Mesenteric fat pad (tissue), 1 donor: ENCODE measurements at places on chromosomes 2 and 18.
A peak's percentile ranks its signal among the peaks of the same experiment; 100 is the strongest.

- DNase-seq = peak; percentile 37
Observed at GRCh38 chr2:11553661-11554398, 20.0 kb downstream of the GREB1 start.

GRCh38 chr2:32453242-32454062 lies 96.6 kb downstream of the BIRC6 start:
- no peak for DNase-seq

DNA sequence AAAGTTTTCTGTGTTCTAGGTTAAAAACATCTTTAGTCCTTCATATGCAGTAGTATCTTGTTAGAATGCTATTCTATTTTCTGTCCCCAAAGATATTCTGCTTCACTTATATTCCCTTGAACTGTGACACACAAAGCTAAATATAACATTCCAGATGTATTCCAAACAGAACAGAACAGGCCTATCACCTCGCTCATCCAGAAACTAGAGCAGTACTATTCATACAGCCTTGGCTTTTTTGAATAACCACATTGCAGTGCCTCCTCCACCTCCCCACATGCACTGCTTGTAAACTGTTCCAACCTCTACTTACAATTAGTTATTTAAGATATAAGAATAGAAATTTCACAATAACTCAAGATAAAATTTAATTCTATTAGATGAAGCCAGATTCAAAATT lies 196.8 kb downstream of the EXOC6B start:
- DNase-seq = no peak

DNA sequence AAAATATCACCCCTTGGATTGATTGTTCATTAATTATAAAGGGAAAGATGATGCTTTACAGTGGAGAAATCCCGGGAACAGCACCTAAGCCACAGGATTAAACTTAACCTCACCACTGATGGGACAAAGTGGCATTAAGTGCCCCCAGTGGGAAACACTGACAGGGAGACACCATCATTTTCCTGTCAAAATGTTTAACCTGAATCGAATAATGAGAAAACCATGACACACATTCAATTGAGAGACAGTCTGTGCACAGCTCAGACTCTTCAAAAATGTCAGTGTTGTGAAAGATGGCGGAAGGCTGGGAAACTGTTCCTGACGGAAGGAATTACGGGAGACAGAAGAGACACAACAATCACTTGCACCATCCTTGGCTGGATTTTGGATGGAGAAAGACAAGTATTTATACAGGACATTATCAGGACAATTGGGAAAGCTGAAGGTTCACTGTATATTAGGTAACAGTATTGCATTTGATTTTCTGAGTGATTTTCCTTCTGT lies 111.8 kb upstream of the ASB18 start:
- no peak for DNase-seq

- no peak for DNase-seq
Observed at GRCh38 chr18:60893355-60894097, 439.7 kb upstream of the CDH20 start.

DNA sequence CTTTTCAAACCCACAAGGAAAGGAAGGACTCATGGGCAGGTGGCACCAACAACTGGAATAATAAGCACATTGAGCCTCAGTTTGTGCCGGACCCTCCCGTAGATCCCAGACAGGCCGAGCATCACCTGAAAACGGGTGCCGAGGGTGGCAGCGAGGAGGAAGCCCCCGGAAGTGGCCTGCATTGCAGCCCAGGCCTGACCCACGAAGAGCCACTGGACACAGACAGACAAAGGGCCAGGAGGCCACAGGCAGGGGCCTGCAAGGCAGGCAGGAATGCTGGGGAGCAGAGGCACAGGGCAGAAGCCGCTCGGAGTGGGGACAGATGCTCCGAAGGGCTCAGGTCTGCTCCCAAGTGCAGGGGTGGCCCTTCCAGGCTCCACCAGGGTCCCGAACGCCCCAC lies 31.7 kb downstream of the MTERF4 start:
- DNase-seq = no peak

DNA sequence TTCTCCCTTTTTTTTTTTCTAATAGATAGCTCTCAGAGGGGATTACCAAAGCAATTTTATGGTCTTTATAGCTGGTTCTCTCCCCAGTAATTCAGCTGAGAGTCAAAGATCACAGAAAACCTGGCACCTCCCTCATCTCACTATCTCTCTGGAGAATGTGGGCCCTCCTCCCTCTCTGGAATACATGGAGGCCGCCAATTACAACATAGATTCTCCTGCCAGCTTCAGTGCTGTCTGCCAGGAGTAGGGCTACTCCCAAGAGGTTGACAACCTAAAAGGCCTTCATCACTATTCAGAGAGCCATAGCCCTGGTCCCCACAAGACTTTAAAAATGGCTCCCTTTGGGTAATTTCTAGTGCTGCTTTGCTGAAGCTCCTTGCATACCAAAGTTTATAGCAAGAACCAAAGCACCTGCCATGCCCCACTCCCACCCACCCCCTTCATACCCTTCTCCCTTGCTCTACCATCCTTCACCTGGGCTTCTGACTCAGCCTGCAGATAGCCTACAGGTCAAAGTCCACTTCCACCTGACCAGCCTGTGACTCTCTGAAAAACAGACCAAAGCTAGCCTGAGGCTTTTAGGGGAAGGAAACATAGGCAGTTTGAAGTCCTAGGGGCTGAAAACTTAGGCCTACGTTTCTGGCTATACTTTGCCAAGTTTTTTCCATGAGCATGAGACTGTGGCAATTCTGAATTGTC lies 472.3 kb downstream of the TNS1 start:
- DNase-seq = no peak

DNA sequence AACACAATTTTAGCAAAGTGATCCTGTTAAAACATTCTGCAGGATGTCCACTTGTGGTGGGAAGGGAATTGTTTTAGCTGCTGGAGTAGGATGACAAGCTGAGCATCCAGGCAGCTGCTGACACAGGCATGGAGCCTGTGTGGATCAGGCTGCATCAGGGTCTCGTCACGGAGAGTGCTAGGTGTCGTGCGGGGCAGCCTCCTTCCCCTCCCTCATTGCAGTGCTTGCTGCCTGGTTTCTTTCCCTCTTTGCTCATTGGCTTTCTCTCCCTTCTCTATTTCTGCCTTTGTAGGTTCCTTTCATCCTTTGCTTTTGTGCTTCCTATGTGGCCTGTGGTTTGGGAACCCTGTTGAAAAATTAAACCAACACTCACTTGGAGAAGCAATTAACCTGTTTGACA lies 172.9 kb downstream of the TPGS2 start:
- no peak for DNase-seq

GRCh38 chr2:9032536-9033255 lies 29.2 kb upstream of the MBOAT2 start:
- DNase-seq = no peak

DNA sequence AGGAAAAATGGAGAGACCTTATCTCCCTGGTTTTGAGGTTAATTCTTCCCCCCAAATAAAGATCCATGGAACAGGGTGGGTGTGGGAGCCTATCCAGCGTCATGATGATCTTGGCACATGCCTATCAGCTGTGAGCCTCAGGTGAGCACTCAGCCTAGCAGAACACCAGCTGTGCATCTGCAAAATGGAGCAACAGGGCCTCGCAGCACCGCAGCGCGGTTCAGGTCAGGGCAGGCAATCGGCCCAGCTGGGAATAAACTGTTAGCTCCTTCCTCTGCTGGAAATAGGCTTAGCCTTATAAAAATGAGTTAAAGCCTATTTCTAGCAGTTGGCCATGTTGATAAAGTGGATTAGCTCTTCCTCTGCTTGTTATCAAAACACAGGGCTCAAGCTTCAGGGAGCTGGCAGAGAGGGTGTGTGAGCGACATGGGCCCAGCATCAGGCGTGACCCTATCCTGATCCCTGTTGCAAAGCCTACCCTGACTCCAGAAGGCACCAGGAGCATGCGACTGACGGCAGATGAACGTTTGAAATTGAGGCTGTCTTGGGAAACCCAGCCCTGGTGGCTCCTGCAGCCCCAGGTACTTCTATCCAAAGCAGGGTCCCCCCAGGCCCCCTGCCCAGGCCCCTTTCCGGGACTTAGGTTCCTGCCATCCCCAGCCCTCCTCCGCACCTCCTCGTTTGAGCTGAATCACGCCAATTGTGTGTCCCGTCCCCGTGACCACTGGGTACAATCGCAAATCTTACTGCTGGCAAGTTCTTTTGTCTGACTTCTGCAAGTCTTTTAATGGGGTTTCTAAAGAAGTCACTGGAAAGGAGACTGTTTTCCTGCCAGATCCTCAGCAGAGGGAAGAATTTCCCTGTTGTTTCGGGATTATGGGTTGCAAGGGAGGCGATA lies 35.4 kb downstream of the ARHGEF4 start:
- DNase-seq = peak; percentile 84

- no peak for DNase-seq
Observed at GRCh38 chr2:156590085-156590739, 154.0 kb downstream of the GPD2 start.

GRCh38 chr2:147255812-147256211 lies 589.0 kb upstream of the ACVR2A start:
- DNase-seq = no peak

- DNase-seq = no peak
Observed at GRCh38 chr2:231168460-231169139, 29.8 kb upstream of the ARMC9 start.

GRCh38 chr2:38533757-38534545 lies 68.8 kb downstream of the HNRNPLL start:
- DNase-seq = no peak

DNA sequence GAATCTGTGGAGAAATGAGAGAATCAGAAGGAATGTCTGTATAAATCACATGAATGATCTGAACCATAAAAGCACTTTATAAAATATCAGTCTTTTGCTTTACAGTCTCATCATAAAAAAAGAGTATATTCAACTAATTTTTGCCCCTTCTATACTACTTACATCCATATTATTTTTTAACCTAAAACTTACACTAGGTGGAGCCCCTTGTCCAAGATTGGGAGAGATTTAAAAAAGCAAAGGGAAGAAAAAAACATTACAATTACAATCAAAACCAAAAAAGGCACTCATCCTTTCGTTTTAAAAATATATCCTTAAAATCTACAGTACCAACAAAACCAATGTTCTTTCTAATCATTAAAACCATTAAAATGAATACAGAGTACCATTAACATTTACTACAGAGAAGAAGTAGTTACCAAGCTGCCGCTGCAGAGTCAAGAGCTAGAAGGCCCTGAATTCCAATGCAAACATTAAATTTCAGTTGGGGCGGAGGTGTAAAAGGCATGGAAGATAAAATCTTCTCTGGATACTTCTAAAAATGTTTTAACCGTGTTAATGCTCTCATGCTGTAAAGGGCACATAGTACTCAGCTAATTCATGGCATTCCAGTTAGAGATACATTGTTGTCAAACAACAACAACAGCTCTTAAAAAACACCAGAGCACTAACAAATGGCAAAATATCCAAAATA lies 56.7 kb upstream of the EPB41L3 start:
- DNase-seq = no peak

DNA sequence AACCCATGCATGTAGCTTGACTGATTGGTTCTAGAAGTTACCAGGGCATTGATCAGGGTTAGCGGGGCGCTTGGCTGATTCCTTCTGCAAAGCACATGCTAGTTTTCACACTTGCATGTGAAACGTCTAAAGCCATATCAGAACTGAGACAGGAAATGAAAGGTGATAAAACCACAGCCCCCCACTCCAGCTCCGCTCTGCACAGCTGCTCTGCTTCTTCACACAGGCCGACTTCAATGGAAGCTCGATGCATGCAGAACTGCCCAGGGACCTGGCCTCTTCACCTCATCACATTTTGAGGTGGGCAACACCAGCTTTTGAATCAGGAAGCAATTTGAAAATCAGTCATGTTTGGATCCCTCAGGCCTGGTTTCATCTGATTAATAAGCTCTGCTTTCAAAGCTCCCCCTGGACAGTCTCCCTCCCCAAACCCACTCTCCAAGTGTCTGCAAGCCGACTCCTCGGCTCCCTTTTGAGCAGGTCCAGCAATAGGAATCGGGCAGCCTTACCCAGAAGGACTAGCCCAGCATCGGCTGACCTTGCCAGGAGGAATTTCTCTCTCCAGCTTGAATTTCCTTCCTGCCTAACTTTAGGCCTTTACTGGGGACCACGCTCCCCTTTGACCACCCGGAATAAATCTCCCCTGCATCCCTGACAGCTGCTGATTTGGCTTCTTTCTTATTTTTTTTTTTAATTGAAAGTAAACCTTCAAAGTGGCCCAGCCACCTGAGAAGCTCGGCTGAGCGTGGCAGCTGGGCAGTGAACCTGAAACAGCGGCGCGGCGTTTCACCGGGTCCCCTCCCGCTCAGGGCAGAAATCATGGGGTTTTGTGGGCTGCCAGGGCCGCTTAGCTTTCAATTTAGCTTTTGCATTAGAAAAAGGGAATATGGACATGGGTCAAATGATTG lies 31.7 kb downstream of the HRH4 start:
- DNase-seq = no peak

GRCh38 chr2:203675086-203675485 lies 31.4 kb upstream of the CD28 start:
- no peak for DNase-seq

- DNase-seq = no peak
Observed at GRCh38 chr2:11446733-11447248, 19.2 kb downstream of the E2F6 start.

- DNase-seq = peak; percentile 6
Observed at GRCh38 chr2:15973481-15974401, 33.4 kb downstream of the MYCN start.

DNA sequence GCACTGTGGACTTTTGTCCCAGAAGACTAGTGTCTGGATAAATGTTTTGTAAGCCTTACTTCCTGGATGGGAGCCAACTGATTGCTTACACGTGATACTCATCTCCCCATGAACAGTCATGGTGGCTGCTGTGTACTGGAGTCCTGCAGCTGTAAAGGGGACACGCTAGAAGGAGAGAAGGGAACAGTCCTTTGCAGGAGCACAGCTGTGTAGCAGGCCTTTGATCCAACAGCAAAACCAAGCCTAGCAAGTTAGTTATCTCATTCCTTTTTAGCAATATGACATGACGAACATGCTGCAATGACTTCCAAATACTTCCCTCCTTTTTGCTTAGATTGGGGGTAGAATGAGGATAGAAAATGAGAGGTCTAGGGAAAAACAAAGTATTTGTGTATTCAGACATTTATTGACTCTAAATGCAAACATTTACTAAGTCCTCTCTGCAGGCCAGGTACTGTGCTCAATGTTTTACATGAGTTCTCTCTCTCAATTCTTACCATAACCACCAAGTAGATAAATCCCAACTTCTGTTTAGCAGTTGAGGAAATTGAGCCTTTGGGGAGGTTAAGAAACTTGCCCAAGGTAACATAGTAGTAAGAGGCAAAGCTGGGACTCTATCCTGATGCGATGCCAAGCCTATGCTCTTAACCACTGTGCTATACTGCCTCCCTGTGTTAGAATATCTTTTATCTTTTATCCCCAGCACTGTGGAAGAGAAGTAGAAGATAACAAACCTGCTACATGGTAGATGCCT lies 55.4 kb upstream of the CD28 start:
- no peak for DNase-seq

- no peak for DNase-seq
Observed at GRCh38 chr2:204964414-204964813, 419.1 kb downstream of the PARD3B start.

- peak; percentile 59 for DNase-seq
Observed at GRCh38 chr2:2832657-2833056, 501.6 kb upstream of the MYT1L start.

DNA sequence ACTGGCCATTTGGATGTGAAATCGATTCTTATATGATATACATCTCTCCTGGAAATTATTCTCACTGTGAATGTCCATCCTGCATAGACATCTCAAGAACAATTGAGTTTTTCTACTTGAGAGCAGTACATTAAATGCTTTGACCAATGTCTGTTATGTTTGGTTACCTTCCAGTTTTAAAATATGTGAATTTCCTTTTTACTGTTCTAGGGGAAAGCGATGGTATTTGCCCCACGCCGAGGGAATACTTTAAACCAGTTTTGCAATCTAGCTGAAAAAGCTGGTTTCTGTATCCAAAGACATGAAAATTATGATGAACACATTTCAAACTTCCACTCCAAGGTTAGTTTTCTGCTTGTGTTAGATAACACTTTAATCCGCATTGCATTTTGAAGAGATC lies 175.3 kb upstream of the SIX3 start:
- DNase-seq = no peak
